Vagina (tissue), 2 donors: ENCODE measurements at places on chromosomes 7 and 10.

DNA sequence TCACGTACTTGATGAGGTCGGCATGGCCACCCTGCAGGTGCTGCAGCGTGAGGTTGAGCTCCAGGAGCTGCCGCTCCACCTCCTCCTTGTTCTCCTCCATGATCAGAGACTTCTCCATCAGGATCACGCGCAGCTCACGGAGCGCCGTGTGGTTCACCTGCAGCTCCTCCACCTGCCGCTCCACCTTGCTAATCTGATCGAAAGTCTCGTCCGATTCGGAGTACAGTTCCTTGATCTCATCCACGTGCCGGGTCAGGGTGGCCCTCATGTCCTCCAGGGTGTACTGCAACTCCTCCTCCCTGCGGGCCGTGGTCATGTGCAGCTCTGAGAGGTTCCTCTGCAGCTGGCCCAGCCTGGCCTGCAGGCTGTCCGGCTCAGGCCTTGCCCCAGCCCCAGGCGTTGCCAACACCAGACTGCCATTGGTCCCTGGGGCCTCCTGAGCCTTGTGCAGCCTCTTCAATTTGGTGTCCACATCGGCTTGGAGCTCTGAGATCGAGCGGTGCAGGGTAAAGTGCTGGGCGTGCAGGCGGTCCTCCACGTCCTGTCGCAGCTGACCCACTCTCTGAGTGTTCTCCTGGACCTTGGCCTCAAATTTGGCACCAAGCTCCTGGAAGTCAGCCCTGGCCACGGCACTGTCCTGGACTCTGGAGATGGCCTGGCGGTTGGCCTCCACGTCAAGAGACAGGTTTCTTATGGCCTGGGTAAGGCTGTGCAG lies 13.9 kb downstream of the MMRN2 start:
- peak; percentile 71 for DNase-seq

DNA sequence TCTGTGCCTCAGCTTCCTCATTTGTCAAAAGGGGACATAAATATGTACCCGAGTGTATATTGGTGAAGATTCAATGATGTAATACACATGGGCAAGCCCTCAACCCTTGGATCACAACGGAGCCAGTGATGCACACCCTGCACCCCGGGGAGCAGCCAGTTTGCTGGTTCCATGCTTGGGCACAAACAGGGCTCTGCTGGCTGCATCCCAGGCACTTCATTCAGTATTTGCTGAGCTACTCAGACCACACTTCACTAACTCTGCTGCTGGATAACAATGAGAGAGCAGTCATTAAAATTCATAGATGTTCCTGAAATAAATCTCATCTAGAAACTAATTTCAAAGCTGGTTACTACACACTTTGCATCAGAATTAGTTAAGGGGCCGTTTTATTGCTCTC lies 72.0 kb downstream of the SCRN1 start:
- DNase-seq, result peak; percentile 58

GRCh38 chr7:1248143-1248915 lies 15.7 kb downstream of the UNCX start:
- DNase-seq, result no peak

DNA sequence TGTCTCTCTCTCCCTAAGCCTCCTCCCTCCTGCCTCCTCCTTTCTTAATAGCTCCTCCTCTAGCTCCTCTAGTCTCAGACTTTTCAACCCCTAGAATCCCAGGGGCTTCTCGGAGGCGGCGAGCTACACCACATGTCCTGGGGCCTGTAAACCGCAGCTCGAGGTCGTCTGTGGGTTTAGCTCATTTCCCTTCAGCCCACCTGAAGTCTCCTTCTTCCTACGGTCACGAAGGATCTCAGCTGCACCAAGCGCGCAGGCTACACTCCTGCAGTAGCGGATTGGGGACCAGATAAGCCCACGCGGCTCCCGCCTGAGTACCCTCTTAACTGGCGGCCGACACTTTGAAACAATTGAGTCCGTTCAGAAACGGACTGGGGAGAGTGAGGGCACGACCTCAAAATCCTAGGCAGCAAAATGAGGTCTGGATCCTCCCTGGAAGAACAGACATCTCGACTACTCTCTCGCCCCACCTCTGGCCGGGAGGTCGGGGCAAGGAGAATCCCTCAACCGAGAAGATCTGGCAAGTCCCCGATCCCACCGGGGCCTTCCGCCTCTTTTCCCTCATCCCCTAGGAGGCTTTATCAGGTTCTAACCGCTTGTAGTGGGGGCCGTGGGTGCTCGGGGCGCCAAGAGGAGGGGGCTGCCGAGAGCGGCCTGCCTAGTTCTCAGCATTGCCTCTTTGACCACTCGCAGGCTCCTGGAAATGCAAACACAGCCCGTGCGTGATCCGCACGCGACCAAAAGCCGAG lies 1.3 kb upstream of the SORCS3 start:
- no peak for DNase-seq

- DNase-seq, result no peak
Observed at GRCh38 chr10:71996592-71997371, 32.6 kb downstream of the CHST3 start.

DNA sequence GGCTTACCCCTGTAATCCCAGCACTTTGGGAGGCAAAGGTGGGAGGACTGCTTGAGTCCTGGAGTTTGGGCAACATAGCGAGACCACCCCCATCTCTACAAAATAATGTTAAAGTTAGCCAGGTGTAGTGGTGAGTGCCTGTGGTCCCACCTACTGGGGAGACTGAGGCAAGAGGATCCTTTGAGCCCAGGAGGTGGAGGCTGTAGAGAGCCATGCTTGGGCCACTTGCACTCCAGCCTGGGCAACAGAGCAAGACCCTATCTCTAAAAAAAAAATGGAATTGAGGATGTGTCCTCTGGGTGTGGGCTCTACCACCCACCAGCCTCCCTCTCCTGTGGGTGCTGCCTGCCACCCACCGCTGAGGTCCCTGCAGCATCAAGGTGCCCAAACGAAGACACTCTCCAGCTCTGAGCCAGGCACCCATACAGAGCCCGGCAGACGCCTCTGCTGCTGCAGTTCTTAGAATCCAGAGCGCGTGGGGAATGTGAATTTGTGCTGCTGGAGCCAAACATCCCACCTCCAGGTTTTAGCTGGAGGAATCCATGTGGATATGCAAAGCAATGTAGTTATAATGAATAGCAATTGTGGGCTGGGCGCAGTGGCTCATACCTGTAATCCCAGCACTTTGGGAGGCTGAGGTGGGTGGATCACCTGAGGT lies 176.0 kb upstream of the TNRC18 start:
- no peak for DNase-seq

- DNase-seq, result peak; percentile 74
Observed at GRCh38 chr10:1377740-1378397, 321.7 kb downstream of the WDR37 start.

GRCh38 chr7:74026903-74027682 lies 880 bp upstream of the ELN start:
- no peak for DNase-seq

DNA sequence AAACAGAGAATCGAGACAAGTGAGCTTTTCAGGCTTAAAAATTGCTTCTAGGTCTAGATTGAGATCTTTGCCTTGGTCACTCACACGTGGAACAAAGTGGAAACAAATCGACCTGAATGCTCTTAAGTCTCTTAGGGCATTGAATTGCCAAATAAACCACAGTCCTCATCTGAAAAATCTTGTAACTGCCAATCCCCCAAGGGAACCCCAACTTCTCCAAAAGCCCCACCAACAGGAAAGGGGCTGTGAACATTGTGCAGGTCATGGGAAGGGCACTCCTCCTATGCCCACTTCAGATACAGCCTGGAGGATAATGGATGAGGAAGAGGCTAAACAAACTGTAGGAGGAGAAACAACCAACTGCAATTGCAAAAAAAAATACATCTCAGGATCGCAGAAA lies 91.3 kb downstream of the DGKI start:
- DNase-seq, result no peak

- no peak for DNase-seq
Observed at GRCh38 chr10:103915796-103916195, 2.2 kb downstream of the STN1 start.

DNA sequence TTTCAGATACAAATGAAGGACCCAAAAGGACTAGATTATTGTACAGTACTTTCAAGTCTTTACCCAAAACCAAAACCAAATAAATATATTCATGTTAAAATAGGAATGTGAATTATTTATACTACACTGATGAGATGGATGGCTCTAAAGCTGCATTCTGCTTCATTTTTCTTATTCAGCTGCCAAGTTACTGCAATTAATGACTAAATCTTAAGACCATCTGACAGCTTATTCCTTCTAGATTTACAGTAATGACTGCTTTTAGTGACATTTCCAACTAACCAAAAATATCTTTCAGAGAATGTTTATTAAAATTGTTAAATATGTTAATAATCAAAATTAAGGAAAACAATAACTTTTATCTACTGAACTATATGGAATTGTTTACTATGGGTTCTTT lies 20.9 kb downstream of the ENKUR start:
- no peak for DNase-seq

DNA sequence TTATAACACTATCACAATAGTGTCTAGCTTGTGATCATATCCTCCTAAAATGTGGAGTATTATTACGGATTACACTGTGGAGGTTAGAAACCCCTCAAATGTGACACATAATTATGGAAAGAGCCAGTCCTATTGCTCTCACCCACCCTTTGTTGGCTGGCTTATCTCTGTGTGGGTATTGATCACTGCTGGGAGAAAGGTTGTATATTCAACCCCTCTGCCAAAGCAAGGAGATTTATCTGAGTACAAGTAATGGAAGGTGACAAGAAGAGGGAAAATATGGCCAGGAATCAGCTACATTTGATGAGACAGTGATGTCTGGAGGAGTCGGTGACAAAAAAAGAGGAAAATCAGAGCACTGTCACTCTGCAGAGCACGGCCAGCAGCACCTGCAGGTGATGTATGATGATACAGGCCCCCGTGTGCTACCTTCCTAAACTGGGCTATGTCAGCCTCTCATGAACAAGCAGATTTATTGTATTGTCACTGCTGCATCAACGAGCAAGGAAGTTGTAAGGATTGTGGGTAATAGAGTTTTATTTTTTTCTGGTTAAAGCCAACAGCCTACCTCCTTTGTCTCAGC lies 235.3 kb downstream of the PHF14 start:
- DNase-seq, result no peak

DNA sequence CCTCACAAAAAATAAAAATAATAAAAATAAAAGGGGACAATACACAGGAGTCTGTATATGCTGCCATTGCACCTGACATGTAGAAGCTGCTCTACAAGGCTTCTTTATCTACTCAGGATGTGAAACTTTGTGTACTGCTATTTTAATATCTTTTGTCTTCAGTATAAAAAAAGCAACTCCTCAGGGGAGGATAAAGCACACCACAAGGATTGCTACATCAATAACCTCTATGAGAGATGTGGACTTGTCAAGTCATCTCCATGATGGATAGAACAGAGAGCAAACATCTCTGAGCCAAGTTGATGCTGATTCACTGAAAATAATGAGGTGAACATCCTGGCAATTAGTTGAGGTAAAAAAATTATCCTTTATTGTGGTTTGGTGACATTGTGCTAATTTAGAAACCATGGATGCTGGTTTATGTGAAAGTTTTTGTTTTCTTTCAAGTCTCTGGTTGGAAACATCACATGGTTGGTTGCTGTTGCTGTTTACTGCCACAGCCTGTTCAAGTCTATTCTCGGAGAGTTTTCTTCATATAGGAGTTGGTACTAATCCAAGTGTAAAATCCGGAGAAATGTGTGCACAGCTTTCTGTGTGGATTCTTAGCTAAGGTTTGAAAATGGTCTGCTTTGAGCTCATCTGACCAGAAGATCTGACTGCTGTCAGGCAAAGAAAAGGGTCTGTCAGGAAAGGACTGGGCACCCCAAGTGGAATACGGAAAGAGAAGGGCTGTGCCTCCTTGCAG lies 1.5 kb upstream of the HECW1 start:
- DNase-seq, result no peak

GRCh38 chr10:31912289-31912688 lies 16.3 kb downstream of the ARHGAP12 start:
- no peak for DNase-seq

- no peak for DNase-seq
Observed at GRCh38 chr10:108327706-108328105, 1163.2 kb upstream of the SORCS1 start.

DNA sequence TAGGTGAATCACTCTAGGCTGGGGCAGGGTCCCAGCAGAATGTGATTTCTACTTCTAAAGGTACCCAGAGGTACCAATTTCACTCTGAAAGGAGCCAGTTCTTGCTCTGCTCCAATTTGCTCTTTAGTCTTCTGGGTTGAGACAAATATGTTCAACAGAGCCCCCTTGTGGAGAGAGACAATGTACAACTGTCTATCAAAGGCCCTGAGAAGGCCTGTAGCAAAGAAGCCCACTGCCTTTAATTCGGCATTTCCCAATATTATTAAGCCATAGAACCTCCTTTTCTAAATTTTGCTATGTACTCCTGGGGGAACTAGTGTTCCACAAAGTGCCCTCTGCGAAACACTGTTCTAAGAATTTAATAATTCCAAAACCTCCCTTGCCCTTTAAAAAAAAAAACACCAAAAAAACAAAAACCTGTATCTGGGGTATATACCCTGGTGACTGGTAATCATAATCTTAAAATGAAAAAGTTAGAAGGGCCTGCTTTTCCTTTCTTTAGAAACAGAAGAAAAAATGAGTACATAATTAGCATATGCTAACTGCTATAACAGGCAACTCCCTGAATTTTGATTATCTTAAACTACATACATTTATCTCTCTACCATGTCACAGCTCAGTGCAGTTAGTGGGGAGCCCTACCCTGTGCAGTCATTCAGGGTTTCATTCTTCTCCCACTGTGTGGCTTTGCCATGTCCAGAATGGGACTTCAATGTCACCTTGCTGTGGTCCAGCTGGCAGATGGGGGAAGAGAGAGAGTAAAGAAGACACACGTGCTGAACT lies 160.9 kb upstream of the BMPER start:
- no peak for DNase-seq

GRCh38 chr7:30249986-30250774 lies 34.2 kb upstream of the ZNRF2 start:
- DNase-seq, result no peak
